ENCODE measurements at places on chromosomes 1 and 21.

GRCh38 chr1:89758156-89758555, 62.7 kb upstream of the LRRC8D start:
- DNase-seq = no peak

- DNase-seq = no peak
These were observed 24.9 kb downstream of the ITGB3BP start for GRCh38 chr1:63498106-63498505.

GRCh38 chr1:15620155-15620545, 2.9 kb downstream of the DDI2 start:
- DNase-seq = peak; percentile 50

GRCh38 chr1:90707363-90707710, 9.8 kb downstream of the BARHL2 start:
- no peak for DNase-seq

GRCh38 chr1:92730476-92730875, 54.4 kb downstream of the EVI5 start:
- DNase-seq = no peak

- no peak for DNase-seq
These were observed 15.8 kb upstream of the C8A start for GRCh38 chr1:56838759-56839158.

- no peak for DNase-seq
These were observed 607 bp upstream of the FAAH start for GRCh38 chr1:46393510-46393909.

DNA sequence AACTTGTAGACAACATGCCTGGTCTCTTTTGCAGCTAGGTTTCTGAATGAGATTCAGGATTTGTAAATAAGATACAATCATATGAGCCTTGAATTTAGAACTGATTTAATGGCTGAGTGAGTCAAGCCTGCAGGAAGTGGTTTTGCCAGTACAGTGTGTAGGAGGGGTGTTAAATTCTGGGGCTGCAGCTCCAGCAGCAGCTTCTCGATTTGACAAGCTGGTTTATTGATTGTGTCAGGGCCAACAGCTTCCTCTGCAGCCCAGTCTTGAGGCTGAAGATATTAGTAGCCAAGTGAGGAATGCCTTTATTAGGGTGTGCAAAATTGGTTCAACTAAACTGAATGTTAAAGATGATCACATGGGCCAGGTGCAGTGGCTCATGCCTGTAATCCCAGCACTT, 11.5 kb upstream of the PLA2G5 start:
- DNase-seq = peak; percentile 26

Measured in CD4-positive, alpha-beta T cell treated with Interleukin-12 subunit alpha and Interleukin-12 subunit beta, for 1 hour (primary cell).